Foreskin keratinocyte (primary cell): ENCODE measurements at places on chromosomes 11 and 22. TPM values are rescaled to one million over a fixed set of nuclear protein-coding genes. Genes with fewer than 3 reads are reported as not detected.

CDHR5 gene
- not detected in 2 replicates for polyA plus RNA-seq

TECTA gene
- 0.01 and 0.03 TPM in 2 replicates for polyA plus RNA-seq

PLAAT3 gene
- polyA plus RNA-seq: 0.26 and 0.74 TPM in 2 replicates

KRTAP5-8 gene
- not detected in 2 replicates for polyA plus RNA-seq

APOA5 gene
- polyA plus RNA-seq: not detected in 2 replicates

OSM gene
- polyA plus RNA-seq: not detected in 2 replicates

NRGN gene
- polyA plus RNA-seq: 10.6 and 11.1 TPM in 2 replicates

ZNF215 gene
- polyA plus RNA-seq: 2.1 and 2.2 TPM in 2 replicates

OR5D16 gene
- not detected in 2 replicates for polyA plus RNA-seq

PAX6 gene
- polyA plus RNA-seq: 0.06 TPM in 1 of 2 replicates, not detected in the other

KRTAP5-1 gene
- polyA plus RNA-seq: not detected in 2 replicates

HBE1 gene
- not detected in 2 replicates for polyA plus RNA-seq

CD44 gene
- polyA plus RNA-seq: 489 and 531 TPM in 2 replicates

FAR1 gene
- 16.6 and 18.5 TPM in 2 replicates for polyA plus RNA-seq

GGTLC3 gene
- polyA plus RNA-seq: not detected in 2 replicates

SLC22A8 gene
- not detected in 2 replicates for polyA plus RNA-seq

GANAB gene
- 124 and 148 TPM in 2 replicates for polyA plus RNA-seq

OR9I1 gene
- not detected in 2 replicates for polyA plus RNA-seq

BTG4 gene
- 0.10 TPM in 1 of 2 replicates, not detected in the other for polyA plus RNA-seq

EML3 gene
- polyA plus RNA-seq: 19.7 and 22.9 TPM in 2 replicates

LRRC56 gene
- polyA plus RNA-seq: 0.30 and 0.47 TPM in 2 replicates

OR10V1 gene
- polyA plus RNA-seq: not detected in 2 replicates

CASP5 gene
- polyA plus RNA-seq: not detected in 2 replicates

OR4X1 gene
- not detected in 2 replicates for polyA plus RNA-seq

CECR2 gene
- polyA plus RNA-seq: not detected in 2 replicates

EFCAB6 gene
- polyA plus RNA-seq: 0.09 and 0.13 TPM in 2 replicates

PRG2 gene
- polyA plus RNA-seq: not detected in 2 replicates

CARS1 gene
- polyA plus RNA-seq: 52.1 and 67.0 TPM in 2 replicates

SRPRA gene
- polyA plus RNA-seq: 56.2 and 57.7 TPM in 2 replicates

CRYBB3 gene
- polyA plus RNA-seq: 0.30 and 0.31 TPM in 2 replicates

SYCE3 gene
- polyA plus RNA-seq: 0.34 and 0.46 TPM in 2 replicates

FGF4 gene
- not detected in 2 replicates for polyA plus RNA-seq

OR52A1 gene
- not detected in 2 replicates for polyA plus RNA-seq

MGAT3 gene
- polyA plus RNA-seq: not detected in 2 replicates

DEFB108B gene
- polyA plus RNA-seq: not detected in 2 replicates

OR52K2 gene
- not detected in 2 replicates for polyA plus RNA-seq

PLXNB2 gene
- polyA plus RNA-seq: 81.8 and 96.0 TPM in 2 replicates

OR52I2 gene
- polyA plus RNA-seq: not detected in 2 replicates

RNF26 gene
- polyA plus RNA-seq: 41.0 and 49.9 TPM in 2 replicates

TPH1 gene
- polyA plus RNA-seq: 0.04 TPM in 2 replicates

ABCC8 gene
- not detected in 2 replicates for polyA plus RNA-seq

CATSPER1 gene
- polyA plus RNA-seq: not detected in 2 replicates

CYTH4 gene
- 0.03 TPM in 1 of 2 replicates, not detected in the other for polyA plus RNA-seq

MS4A12 gene
- polyA plus RNA-seq: not detected in 2 replicates

SEC14L6 gene
- polyA plus RNA-seq: 0.02 and 0.03 TPM in 2 replicates

SNX32 gene
- 0.11 and 0.22 TPM in 2 replicates for polyA plus RNA-seq

RPL3 gene
- polyA plus RNA-seq: 2,461 and 2,465 TPM in 2 replicates

MAJIN gene
- not detected in 2 replicates for polyA plus RNA-seq

INS gene
- polyA plus RNA-seq: not detected in 2 replicates

PANX1 gene
- polyA plus RNA-seq: 16.6 and 17.9 TPM in 2 replicates

TREH gene
- polyA plus RNA-seq: 0.07 and 0.09 TPM in 2 replicates

MPPED1 gene
- polyA plus RNA-seq: not detected in 2 replicates

PHETA2 gene
- polyA plus RNA-seq: 6.6 and 7.0 TPM in 2 replicates

ZNF195 gene
- polyA plus RNA-seq: 10.5 and 11.2 TPM in 2 replicates
